ENCODE measurements at places on chromosomes 5 and 9.
A peak's percentile ranks its signal among the peaks of the same experiment; 100 is the strongest.

- peak; percentile 41 for DNase-seq
Measured at GRCh38 chr5:98173334-98173733, 600.1 kb upstream of the RGMB start.

- DNase-seq: peak; percentile 40
Measured at GRCh38 chr9:128863647-128864046, 18.1 kb downstream of the KYAT1 start.

- DNase-seq: no peak
Measured at GRCh38 chr5:178380086-178380485, 147.5 kb upstream of the PHYKPL start.

- peak; percentile 32 for DNase-seq
Measured at GRCh38 chr9:18489861-18490260, 15.9 kb downstream of the ADAMTSL1 start.

DNA sequence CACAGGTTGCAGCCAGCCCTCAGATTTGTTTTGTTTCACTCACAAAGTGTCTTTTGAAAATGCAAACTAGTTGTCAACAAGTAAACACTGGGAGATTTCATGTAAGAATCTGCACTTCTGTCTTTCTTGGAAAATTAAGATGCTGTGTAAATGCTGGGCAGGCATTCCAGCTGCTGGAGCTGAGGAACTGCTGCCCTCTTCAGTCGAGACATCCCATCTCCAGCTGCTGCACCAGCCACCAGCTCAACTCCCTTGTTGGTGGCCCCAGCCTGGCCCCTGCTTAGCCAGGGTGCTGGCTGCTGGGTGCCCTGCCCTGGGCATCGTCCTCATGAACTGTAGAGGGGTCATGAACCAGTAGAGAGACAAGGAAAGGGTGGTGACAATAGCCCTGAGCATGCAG lies 33.1 kb upstream of the AFAP1L1 start:
- DNase-seq: no peak

- DNase-seq: peak; percentile 49
Measured at GRCh38 chr5:33433303-33434240, 7.2 kb upstream of the TARS1 start.

DNA sequence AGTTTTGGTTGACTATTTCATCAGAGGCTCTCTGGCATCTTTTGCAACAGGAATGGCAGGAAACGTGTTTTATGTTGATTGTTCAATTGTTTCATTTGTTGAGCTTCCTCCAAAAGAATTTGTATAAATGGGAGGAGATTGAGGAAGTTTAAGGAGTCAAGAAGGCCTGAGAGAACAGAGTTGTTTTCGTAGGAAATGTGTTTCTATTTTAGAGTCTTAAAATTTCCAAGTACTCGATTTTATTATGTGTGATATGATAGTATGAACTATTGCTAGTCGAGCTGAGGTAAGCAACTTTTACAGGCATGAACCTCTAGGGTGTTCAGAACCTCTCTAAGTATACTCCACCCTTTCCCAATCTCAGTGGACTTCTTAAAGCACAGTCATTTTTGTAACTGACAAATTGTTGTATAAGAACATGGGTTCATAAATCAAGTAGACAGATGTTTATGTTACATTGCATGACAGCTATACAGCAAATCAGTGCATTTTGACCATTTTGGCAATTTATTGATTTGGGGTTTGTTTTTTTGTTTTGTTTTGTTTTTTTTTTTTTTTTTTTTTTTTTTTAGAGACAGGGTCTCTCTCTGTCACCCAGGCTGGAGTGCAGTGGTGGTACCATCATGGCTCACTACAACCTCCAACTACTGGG lies 47.4 kb downstream of the POLK start:
- DNase-seq: no peak

- DNase-seq: no peak
Measured at GRCh38 chr9:85439791-85440190, 302.0 kb downstream of the AGTPBP1 start.

GRCh38 chr9:132327537-132327936 lies 27.2 kb downstream of the SETX start:
- DNase-seq: no peak

- DNase-seq: no peak
Measured at GRCh38 chr9:75671354-75671753, 219.1 kb upstream of the PCSK5 start.

GRCh38 chr5:36889264-36889663 lies 12.7 kb downstream of the NIPBL start:
- DNase-seq: no peak

DNA sequence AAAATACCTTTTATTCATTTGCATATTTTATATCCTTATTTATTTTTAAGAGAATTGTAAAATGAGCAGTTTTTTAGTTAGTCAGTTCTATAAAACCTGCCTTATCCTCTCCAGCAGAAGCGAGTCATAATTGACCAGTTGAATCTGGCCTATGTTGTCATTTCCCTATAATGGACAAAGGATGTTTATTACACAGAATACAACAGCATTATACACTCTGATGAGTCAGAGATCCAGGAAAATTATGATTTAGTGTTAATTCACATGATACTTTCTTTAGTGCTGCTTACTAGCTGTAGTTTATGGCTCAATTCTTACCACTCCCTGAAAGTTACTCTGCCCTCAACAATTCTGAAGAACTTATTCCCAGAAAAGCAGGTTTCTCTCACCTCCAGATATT lies 26.8 kb upstream of the LURAP1L start:
- DNase-seq: peak; percentile 48

GRCh38 chr9:86275962-86276361 lies 6.4 kb downstream of the ISCA1 start:
- DNase-seq: peak; percentile 15

DNA sequence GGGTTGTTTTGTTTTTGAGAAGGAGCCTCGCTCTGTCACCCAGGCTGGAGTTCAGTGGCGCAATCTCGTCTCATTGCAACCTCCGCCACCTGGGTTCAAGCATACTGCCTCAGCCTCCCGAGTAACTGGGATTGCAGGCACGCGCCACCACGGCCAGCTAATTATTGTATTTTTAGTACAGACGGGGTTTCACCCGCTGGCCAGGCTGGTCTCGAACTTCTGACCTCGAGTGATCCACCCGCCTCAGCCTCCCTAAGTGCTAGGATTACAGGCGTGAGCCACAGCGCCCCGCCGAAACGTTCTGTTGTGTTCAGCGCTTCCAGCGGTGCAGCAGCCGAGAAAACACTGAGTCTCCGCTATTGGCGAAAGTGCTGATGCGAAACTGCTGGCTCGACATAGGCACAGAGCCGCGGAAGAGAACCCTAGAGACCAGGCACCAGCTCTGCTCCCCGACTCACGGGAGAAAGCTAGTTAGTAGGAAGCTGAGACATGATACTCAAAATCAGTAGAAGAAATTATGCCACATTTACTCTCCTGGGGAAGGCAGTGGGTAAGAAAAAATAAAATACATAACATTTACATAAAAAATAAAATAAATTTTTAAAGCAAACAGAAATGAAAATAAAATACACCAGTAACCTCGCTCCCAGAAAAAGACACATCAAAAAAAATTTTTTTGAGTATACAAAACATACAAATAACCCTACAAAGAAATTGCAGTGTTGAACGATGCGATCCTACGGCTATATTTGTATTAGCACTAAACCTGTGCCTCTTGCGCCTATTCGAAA lies 31.6 kb downstream of the ANXA2R start:
- DNase-seq: peak; percentile 95

DNA sequence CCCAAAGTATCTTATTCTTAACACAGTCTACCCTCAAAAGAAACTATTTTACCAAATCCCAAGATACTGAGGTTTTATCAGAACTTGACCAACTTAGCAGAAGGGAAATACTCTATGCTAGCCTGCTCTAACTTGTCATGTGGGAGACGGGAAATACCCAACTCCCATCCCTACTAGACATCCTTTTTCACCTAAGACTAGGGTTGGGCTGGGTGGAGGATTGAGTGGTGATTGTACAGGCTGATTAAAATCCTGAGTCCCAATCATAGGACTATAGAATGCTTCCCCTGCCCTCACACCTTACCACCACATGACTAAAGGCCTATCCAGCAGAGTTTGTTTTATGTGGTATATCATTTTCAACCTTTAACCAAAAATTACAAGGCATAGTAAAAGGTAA lies 786.5 kb downstream of the TAF11L14 start:
- no peak for DNase-seq
